ENCODE measurements at places on chromosomes 4 and X. TPM values are rescaled to one million over a fixed set of nuclear protein-coding genes. Genes with fewer than 3 reads are reported as not detected.

GRCh38 chrX:20681683-20682082 lies 415.0 kb upstream of the RPS6KA3 start:
- no peaks in the 10 kb centered on the region for H3K4me1 ChIP-seq
- H3K4me3 ChIP-seq, result no peak overlapping the region
- no peak for DNase-seq
- no peak overlapping the region for H3K27ac ChIP-seq
- H3K36me3 ChIP-seq, result no peaks in the 10 kb centered on the region

GRCh38 chr4:56648021-56648823 lies 32.9 kb downstream of the HOPX start:
- H3K36me3 ChIP-seq, result no peaks in the 10 kb centered on the region
- H3K4me1 ChIP-seq, result no peaks in the 10 kb centered on the region
- no peak for DNase-seq
- no peak overlapping the region for H3K4me3 ChIP-seq

- no peak overlapping the region for H3K4me3 ChIP-seq
- H3K36me3 ChIP-seq, result no peaks in the 10 kb centered on the region
- H3K4me1 ChIP-seq, result no peaks in the 10 kb centered on the region
- H3K27me3 ChIP-seq, result no peaks in the 10 kb centered on the region
Measured at GRCh38 chr4:43690116-43690515, 758.5 kb downstream of the KCTD8 start.

GRCh38 chrX:147788641-147789350 lies 122.9 kb upstream of the FMR1 start:
- H3K27me3 ChIP-seq, result no peaks in the 10 kb centered on the region
- H3K4me1 ChIP-seq, result no peaks in the 10 kb centered on the region
- no peak for DNase-seq

GRCh38 chr4:187042251-187042650 lies 318.6 kb upstream of the FAT1 start:
- no peaks in the 10 kb centered on the region for H3K4me1 ChIP-seq
- H3K27ac ChIP-seq, result no peak overlapping the region
- no peaks in the 10 kb centered on the region for H3K27me3 ChIP-seq

GRCh38 chr4:80172203-80172602 lies 25.1 kb upstream of the PRDM8 start:
- DNase-seq, result no peak
- no peaks in the 10 kb centered on the region for H3K4me1 ChIP-seq
- no peak overlapping the region for H3K4me3 ChIP-seq
- no peaks in the 10 kb centered on the region for H3K36me3 ChIP-seq

DNA sequence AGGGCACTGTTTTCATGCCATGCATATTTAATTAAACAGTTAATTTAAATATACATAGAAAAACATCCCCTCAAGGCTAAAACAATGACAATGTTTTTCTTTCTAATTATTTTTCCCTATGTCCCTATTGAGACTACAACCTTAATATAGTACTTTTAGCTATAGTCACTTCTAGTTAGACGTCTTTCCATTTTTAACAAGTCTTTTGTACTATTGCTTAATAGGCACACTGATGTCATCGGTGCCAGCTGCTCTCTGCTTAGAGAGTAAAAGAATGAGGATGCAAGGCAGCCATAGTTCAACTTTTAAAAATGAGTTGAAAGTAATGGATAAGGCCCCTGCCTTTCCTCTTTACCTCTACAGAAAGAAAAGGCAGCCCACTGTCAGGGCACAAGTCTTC lies 191.1 kb downstream of the KCTD8 start:
- no peaks in the 10 kb centered on the region for H3K36me3 ChIP-seq
- DNase-seq, result no peak
- no peak overlapping the region for H3K4me3 ChIP-seq
- no peak overlapping the region for H3K27ac ChIP-seq
- no peaks in the 10 kb centered on the region for H3K4me1 ChIP-seq

- no peaks in the 10 kb centered on the region for H3K36me3 ChIP-seq
- no peaks in the 10 kb centered on the region for H3K27me3 ChIP-seq
- no peak overlapping the region for H3K27ac ChIP-seq
- no peak for DNase-seq
- H3K4me3 ChIP-seq, result no peak overlapping the region
- H3K4me1 ChIP-seq, result no peaks in the 10 kb centered on the region
Measured at GRCh38 chr4:180314972-180315371, 1928.2 kb upstream of the TENM3 start.

- no peaks in the 10 kb centered on the region for H3K27me3 ChIP-seq
- DNase-seq, result no peak
- H3K36me3 ChIP-seq, result no peaks in the 10 kb centered on the region
- H3K4me1 ChIP-seq, result no peaks in the 10 kb centered on the region
- no peak overlapping the region for H3K4me3 ChIP-seq
Measured at GRCh38 chrX:43898406-43899035, 16.3 kb upstream of the MAOB start.

- no peaks in the 10 kb centered on the region for H3K27me3 ChIP-seq
- H3K27ac ChIP-seq, result no peak overlapping the region
Measured at GRCh38 chr4:67576538-67576937, 18.0 kb downstream of the STAP1 start.

- no peak overlapping the region for H3K27ac ChIP-seq
- no peak for DNase-seq
- H3K4me3 ChIP-seq, result no peak overlapping the region
- no peaks in the 10 kb centered on the region for H3K27me3 ChIP-seq
Measured at GRCh38 chr4:144449611-144450010, 196.3 kb upstream of the HHIP start.

DNA sequence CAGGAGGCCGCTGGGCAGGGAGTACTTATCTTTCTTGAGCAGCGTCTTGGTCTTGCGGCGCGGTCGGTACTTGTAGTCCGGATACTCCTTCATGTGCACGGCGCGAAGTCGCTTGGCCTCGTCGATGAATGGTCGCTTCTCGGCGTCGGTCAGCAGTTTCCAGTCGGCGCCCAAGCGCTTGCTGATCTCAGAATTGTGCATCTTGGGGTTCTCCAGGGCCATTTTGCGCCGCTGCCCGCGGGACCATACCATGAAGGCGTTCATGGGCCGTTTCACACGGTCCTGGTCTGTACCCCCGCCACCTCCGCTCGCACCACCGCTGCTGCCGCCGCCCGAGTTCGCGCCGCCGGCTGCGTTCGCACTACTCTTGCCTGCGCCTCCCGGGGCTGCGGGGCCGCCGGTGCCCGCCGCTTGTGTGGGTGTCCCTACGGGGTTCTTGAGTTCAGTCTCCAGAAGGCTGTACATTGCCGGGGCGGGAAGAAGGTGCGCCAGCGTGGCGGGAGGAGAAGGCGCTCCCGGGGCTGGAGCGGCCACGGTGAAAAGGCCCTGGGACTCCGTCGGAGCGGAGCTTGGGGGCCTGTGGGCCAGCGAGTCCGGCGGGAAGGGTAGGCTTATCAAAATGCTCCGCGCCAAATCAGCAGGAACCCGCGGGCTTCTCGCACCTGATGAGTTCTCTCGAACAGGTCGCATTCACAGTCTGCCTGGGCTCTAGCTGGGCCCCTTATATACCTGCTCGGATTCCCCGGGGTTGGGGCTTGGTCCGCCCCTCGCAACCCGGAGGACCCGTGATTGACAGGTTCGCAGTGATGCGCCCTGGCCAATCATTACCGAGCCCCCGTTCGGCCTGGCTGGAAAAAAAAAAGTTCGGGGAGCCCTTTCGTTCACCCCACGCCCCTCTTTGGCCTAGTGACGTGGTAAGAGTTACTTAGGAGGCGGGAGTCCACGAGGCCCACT lies at the start of gene SOX3:
TSS of gene SOX3 (minus strand) at position 699 of the 954 bp plus-strand sequence. CDS start at position 690, 9 bp downstream.
- H3K36me3 ChIP-seq, result no peaks in the 10 kb centered on the region
- H3K27me3 ChIP-seq, result peaks cover 20% of the 10 kb centered on the region
- no peak within 1 kb of the TSS for H3K4me3 ChIP-seq

DNA sequence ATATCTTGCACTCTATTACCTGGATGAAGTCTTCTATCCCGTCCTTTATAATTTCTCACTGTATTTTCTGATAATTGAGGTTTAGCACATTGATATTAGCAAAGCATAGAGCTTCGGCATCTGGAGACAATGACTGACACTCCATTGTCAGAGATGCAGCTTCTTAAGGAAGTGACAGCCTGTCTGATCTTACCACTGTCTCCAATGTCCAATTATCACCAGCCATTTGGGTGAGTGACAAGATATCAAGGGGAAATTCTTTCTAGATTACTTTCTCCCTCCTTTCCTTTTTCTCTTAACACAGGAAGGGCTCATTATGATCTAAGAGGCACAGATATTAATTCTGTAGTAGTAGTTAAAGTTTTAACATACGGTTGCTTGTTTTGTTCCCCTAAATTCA lies 86.4 kb downstream of the LDB2 start:
- H3K4me3 ChIP-seq, result no peak overlapping the region
- H3K4me1 ChIP-seq, result peaks cover 9% of the 10 kb centered on the region
- no peaks in the 10 kb centered on the region for H3K27me3 ChIP-seq
- H3K27ac ChIP-seq, result no peak overlapping the region
- DNase-seq, result no peak

DNA sequence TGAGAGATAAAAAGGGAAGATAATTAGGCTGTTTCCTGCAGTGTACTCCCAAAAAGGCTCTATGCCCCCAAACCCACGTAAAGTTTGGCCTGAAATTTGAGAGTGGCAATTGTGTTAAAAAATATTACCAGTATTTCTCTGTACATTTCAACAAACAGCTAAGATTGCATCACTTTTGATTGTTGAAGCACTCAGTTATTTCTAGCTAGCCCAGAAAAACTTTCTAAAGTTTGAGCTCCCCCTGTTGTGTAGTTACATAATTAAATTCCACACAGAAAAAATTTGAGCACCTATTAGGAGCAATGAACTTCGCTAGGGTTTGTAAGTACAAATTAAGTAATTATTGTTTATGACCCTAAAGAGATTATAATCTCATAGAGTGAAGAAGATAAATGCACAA lies 109.4 kb downstream of the DLG3 start:
- H3K4me3 ChIP-seq, result no peak overlapping the region
- no peaks in the 10 kb centered on the region for H3K4me1 ChIP-seq

DNA sequence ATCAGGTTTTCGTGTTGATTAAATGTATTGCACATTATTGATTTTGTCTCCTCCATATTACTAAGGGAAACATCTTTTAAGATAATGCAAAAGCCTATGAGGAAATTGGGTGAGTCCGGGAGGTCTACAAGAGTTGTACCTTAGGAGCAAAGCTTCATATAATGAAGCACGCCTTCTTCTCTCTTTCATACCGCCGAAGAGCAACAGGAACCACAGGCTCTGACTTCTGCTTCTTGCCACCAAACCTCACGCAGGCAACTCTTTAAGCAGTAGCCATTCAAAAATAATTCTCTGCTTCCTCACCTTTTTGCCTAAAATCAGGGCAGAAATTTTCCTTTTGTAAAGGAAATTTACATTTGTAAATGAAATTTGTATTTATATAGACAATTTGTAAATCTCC lies 139.6 kb downstream of the SPRY1 start:
- no peak overlapping the region for H3K4me3 ChIP-seq
- DNase-seq, result no peak
- H3K27ac ChIP-seq, result no peak overlapping the region
- no peaks in the 10 kb centered on the region for H3K27me3 ChIP-seq
- no peaks in the 10 kb centered on the region for H3K4me1 ChIP-seq

- no peaks in the 10 kb centered on the region for H3K27me3 ChIP-seq
- H3K27ac ChIP-seq, result no peak overlapping the region
- no peak for DNase-seq
- H3K4me3 ChIP-seq, result no peak overlapping the region
Measured at GRCh38 chr4:29861307-29861706, 858.9 kb upstream of the PCDH7 start.

GRCh38 chrX:51837921-51838320 lies 55.5 kb upstream of the MAGED1 start:
- no peak overlapping the region for H3K4me3 ChIP-seq
- H3K27me3 ChIP-seq, result no peaks in the 10 kb centered on the region
- H3K27ac ChIP-seq, result no peak overlapping the region
- H3K4me1 ChIP-seq, result no peaks in the 10 kb centered on the region
- H3K36me3 ChIP-seq, result no peaks in the 10 kb centered on the region
- peak; percentile 37 for DNase-seq

GRCh38 chr4:164770010-164770724 lies 16.2 kb downstream of the SMIM31 start:
- H3K27me3 ChIP-seq, result peaks cover 11% of the 10 kb centered on the region
- no peak overlapping the region for H3K27ac ChIP-seq
- DNase-seq, result no peak
- H3K36me3 ChIP-seq, result no peaks in the 10 kb centered on the region

DNA sequence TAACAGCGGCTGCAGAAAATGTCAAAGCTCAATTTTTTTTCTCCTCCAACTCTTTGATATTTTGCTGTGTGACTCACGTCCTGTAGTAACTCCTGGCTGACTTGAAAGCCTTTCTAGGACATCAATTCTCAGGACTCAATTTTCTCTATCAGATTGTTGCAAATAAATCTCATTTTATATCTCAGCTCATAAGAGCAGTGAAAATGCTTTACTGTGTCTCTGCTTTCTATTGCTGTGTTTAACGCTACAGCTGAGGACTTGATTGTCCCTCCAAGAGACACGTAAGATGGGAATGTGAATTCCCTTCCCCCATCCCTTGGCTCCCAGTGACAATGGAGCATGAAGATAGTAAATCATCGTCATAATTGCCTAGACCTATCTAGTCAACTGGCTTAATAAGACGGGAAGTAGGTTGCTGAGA lies 20.5 kb upstream of the CBR4 start:
- H3K4me1 ChIP-seq, result no peaks in the 10 kb centered on the region
- H3K27ac ChIP-seq, result no peak overlapping the region
- no peak for DNase-seq
- no peaks in the 10 kb centered on the region for H3K27me3 ChIP-seq
- no peaks in the 10 kb centered on the region for H3K36me3 ChIP-seq
- no peak overlapping the region for H3K4me3 ChIP-seq

GPR143 gene
- not detected for total RNA-seq

NUP62CL gene
- 0.37 TPM for total RNA-seq

CENPE gene
- total RNA-seq, result 1.00 TPM

NR0B1 gene
- total RNA-seq, result not detected

GRIA3 gene
- total RNA-seq, result 1.3 TPM

CENPI gene
- total RNA-seq, result 0.50 TPM

RTL9 gene
- 0.71 TPM for total RNA-seq

ATP1B4 gene
- total RNA-seq, result not detected

RPL39 gene
- 1,419 TPM for total RNA-seq

Data from heart left ventricle (tissue), 16 donors.